ENCODE measurements at places on chromosomes 1 and 21.

GRCh38 chr1:7420098-7420445 is 351.0 kb upstream of the VAMP3 start:
- DNase-seq = no peak

DNA sequence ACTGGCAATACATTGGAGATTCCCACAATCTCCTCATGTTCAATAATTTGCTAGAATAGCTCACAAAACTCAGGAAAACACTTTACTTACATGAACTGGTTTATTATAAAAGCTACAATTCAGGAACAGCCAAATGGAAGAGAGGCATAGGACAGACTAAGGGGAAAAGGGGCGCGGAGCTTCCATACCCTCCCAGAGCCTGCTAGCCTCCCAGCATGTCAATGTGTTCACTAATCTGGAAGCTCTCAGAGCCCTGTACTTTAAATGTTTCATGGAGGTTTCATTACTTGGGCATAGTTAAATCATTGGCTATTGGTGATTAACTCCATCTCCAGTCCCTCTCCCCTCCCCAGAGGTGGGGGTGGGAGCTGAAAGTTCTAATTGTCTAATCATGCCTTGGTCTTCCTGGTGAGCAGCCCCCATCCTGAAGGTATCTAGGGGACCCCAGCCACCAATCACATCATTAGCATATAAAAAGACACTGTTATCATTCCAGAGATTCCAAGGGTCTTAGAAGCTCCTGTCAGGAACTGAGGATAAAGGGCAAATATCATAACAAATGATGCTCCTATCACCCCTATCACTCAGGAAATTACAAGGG is 10.9 kb upstream of the DMRTB1 start:
- no peak for DNase-seq

- DNase-seq = peak; percentile 7
Observed at GRCh38 chr1:63669151-63669961, 76.1 kb downstream of the PGM1 start.

DNA sequence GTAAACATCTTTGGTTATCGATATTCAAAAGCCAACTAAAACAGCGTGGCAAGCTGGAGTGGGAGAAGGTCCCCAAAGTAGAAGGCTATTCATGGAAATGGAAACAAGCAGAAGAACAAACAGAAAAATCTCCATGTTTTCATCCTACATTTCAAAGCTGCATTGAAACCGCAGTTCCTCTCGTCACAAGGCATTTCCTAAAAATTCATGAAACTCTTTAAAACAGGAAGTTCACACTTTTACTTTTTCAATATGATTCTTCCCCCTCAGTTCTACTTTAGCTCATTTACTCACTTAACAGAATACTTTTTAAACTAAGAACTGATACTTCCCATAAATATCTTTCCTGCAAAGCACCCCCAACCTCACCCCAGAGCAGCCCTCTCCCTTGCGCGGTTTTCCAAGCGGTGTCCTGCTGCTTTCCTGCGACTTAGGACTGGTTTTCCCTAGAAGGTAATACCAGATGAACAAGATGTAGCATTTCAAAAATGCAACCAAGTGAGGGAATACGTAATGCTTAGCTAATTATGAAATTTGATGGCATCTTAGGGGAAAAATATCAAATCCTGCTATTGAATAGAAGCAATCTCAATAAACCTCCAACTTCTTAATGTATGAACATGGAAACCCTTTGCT is 228.3 kb upstream of the PKN2 start:
- no peak for DNase-seq

DNA sequence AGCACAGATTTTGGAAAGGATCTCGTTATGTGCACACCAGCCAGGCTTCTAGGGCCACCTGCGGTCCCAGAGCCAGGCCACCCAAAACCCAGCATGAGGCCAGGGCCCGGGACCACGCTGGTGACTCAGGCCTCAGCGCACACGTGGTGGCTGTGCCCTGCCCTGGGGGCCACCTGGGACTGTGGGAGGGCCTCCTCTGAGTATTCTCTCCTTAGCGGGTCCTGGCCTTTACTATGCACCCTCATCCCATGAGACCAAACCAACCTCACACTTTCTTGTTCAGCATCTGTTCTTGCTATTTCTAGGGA is 9.9 kb downstream of the WNT9A start:
- DNase-seq = no peak

DNA sequence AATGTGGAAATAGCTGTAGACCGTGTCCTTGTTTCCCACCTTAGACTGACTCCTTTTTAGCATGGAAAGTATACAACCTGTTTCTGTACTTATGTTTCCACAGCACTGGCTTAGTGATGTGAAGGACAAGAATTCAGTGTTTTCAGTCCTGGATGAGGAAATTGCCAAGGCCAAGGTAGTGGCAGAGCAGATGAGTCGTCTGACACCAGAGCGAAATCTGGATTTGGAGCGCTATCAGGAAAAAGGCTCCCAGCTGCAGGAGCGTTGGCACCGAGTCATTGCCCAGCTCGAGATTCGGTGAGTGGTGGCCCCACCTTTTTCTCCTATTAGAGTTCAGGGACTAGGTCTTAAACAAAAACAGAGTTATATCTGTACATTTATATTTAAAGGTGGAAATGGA is 112.6 kb downstream of the MACF1 start:
- no peak for DNase-seq

DNA sequence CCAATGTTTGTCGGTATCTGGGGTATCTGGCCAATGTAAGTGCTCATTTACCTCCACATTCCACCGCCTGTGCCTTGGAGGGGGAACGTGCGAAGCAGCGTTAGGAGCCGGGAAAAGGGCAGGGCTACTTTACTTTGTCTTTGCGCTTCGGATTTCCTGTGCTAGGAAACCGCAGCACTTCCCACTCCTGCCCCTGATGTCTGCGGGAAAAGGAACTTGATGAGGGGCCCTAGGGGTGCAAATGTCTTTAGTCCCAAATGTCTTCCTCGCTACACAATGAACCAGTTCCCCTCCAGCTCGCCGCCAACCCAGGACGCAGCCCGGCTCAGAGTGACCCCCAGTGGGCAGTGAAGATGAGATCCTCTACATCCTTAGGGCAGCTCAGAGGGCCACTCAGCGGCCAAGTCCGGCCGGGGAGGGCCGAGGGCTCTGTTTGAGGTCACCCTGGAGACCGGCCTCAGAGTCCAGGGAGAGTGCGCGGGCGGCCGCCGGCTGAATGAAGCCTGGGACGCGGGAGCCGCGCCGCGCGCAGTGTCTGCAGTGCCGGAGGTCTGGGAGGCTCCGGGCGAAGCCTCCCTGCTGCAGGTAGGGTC is at the start of gene DYNLT5:
Gene DYNLT5, plus strand, starts transcription at position 460 of the 593 bp plus-strand sequence. CDS start 2,200 bp downstream, outside the sequence.
- no peak for DNase-seq

DNA sequence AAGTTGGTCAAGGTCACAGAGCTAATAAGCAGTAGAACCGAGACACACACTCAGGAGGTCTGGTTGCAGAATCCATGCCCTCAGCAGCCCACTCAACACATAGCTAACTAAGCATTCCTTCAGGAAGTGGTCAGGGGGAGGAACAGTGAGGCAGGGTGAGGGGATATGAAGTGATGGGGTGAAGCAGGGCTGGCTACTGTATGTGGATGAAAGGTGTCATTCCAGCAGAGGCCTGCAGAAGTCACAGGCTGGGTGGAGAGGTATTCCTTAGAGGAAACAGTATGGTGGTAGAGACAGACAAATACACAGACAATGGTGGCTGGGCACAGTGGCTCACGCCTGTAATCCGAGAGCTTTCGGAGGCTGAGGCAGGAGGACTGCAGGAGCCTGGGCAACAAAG is 14.1 kb downstream of the TMCO4 start:
- DNase-seq = no peak

GRCh38 chr21:35368326-35368725 is 319.2 kb upstream of the RUNX1 start:
- DNase-seq = no peak

- DNase-seq = no peak
Observed at GRCh38 chr1:213281640-213282301, 230.7 kb downstream of the RPS6KC1 start.

- DNase-seq = no peak
Observed at GRCh38 chr21:15797577-15798363, 68.0 kb downstream of the USP25 start.

- DNase-seq = no peak
Observed at GRCh38 chr1:98049370-98050135, 128.7 kb upstream of the DPYD start.

DNA sequence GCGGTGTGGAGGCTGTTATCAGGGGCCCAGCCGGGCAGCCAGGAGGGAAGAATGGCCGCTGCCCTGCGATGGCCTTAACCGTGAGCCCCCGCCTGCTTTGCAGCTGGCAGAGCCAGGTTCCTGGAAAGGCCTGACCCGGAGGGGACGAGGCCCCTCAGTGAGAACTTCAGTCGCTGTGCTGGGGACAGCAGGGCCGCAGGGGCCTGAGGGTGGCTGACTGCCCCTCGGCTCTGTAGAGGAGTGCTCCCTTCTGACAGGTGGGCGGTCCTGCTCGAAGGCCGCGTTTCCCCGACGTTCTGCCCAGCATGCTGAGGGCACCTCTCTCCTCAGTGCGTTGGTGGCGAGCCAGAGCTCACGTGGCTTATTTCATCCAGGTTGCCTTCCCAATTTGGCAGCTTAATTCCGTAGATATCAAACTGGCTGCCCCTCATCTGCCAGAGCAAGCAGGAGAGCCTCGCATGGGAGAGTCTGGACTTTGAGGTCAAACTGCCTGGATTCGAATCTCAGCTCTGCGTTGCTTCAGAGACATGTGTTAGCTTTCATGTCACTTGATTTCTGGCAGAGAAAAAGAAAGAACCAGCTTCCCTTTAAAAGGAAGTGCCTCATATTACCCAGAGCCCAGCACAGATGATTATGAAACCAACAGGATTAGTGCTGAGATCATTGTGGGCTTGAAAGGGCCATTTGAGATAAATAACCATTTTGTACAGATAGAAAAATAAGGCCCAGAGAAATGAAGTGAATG is 239.8 kb downstream of the SDCCAG8 start:
- no peak for DNase-seq

GRCh38 chr1:244820131-244820530 is 15.3 kb upstream of the COX20 start:
- no peak for DNase-seq

GRCh38 chr1:42145389-42145716 is 7.9 kb upstream of the GUCA2B start:
- no peak for DNase-seq

- no peak for DNase-seq
Observed at GRCh38 chr1:11989669-11990068, 9.4 kb downstream of the MFN2 start.

- DNase-seq = no peak
Observed at GRCh38 chr1:86396498-86396890, 371 bp upstream of the ODF2L start.

GRCh38 chr1:230382001-230382491 is 44.1 kb downstream of the PGBD5 start:
- DNase-seq = peak; percentile 77

- peak; percentile 53 for DNase-seq
Observed at GRCh38 chr1:69569576-69570328, 2.0 kb downstream of the LRRC7 start.

GRCh38 chr1:162281426-162281825 is 95.2 kb downstream of the SPATA46 start:
- DNase-seq = peak; percentile 23

DNA sequence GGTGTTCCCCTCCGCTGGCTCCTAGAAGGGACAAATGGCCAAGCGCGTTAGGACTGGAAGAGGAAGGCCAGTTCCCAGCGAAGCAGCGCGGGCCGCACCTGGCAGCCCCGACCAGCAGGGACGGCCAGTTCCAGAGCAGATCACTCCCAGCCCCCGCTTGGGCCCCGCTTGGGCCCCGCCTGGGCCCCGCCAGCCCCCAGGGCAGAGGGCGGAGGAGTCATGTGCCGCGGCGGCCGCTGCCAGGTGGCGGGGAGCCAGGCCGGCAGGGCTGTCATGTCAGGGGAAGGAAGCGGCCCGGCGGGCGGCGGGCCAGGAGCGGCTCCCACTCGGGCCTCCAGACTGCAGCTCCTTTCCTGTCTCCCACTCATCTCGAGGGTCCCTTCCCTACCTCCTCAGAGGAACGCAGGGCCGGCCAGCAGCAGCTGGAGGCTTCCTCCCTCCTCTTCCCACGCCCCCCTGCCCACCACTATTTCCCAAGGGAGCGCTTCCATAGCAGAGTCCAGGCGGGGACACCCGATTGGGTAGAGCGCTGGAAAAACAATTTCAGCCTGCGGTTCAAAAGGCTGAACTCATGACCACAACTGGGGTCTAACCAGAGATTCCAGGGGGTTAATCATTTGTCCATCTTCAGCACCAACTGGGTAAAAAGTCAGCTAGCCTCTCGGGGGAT is 16.5 kb downstream of the ZNF697 start:
- peak; percentile 81 for DNase-seq

GRCh38 chr1:181208083-181208482 is 119.6 kb downstream of the IER5 start:
- DNase-seq = peak; percentile 98

- no peak for DNase-seq
Observed at GRCh38 chr1:8104278-8105236, 78.4 kb upstream of the ERRFI1 start.

GRCh38 chr1:235984041-235984825 is 80.7 kb downstream of the NID1 start:
- no peak for DNase-seq

DNA sequence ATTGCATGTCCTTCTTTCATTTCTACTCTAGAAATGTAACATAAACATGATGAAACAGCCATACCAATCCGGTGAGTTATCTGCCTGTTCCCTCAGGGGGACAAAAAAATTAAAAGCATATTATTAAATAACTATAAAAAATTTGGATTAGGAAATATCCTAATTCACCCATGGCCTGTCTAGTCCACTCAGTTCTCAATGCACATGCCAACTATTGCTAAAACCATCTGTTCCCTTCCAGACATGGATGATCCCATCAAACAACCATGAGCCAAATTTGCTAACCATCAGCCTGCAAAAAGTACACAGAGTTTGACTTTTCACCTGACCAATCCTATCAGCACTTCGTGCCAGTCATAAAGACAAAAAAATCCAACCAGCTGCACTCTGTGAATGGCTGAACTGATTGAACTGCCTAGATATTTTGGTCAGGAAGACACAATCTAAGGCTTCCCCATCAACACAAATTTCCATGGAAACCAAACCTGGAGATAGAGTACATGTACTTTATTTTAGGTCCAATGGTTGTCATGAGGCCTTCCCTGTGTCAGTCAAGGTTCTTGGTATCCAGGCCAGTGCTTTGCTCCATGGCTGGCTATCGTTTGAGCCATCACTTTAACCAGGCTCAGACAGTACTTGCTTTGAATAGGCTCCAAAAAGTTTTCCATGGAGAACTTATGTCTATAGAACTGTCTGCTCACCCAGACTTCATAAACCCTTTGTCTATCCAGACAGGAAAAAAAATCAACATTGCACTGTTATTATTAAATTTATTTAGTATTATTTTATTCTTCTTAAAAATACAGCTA is 570.8 kb downstream of the LTN1 start:
- DNase-seq = no peak

GRCh38 chr1:210487021-210487420 is 158.3 kb downstream of the HHAT start:
- no peak for DNase-seq

- peak; percentile 58 for DNase-seq
Observed at GRCh38 chr1:21324368-21325141, 34.3 kb upstream of the ECE1 start.

GRCh38 chr1:86965012-86965826 is 50.8 kb downstream of the HS2ST1 start:
- peak; percentile 52 for DNase-seq

Data from NCI-H69 (cell line).